ENCODE measurements at places on chromosomes 6 and 20. TPM values are rescaled to one million over a fixed set of nuclear protein-coding genes. Genes with fewer than 3 reads are reported as not detected.

GRCh38 chr6:155909710-155910109 is 454.1 kb upstream of the NOX3 start:
- no peak for DNase-seq

GRCh38 chr6:144259986-144260385 is 25.1 kb upstream of the UTRN start:
- no peak for DNase-seq

GRCh38 chr20:17909869-17910321 is 58.7 kb downstream of the SNX5 start:
- DNase-seq = no peak

DNA sequence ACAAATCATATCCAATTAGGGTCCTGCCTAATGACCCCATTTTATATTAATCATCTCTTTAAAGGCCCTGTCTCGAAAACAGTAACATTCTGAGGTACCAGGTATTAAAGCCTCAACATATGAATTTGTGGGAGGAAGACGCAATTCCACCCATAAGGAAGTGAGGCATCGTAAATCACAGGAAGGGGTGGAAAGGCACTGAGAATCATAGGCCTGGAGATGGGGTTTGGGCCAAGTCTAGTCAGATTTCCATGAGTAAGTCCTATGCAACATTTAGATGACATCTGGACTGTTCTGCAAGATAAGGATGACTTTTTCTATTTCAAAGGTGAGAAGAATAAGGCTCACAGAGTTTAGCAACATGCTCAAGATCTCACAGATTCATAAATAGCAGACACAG is 534.0 kb downstream of the KHDRBS2 start:
- no peak for DNase-seq

GRCh38 chr20:36085686-36086267 is 68.8 kb upstream of the EPB41L1 start:
- DNase-seq = no peak

DEFB132 gene
- total RNA-seq = 9.2 TPM

DNA sequence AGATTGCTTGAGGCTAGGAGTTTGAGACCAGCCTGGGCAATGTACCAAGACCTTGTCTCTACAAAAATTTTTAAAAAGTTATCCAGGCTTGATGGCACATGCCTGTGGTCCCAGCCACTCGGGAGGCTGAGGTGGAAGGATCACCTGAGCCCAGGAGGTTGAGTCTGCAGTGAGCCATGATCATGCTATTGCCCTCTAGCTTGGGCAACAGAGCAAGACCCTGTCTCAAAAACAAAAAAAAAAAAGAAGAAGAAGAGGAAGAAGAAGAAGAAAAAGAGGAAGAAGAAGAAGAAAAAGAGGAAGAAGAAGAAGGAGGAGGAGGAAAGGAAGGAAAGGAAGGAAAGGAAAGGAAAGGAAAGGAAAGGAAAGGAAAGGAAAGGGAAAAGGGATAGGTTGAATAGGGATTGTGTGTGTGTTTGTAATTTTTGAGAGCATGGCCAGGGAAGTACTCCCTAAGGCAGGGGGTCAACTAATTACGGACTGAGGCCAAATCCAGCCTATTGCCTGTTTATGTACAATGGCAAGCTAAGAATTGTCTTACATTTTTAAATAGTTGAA is 43.0 kb upstream of the ZNF217 start:
- no peak for DNase-seq

NRSN2 gene
- 19.1 TPM for total RNA-seq

DNA sequence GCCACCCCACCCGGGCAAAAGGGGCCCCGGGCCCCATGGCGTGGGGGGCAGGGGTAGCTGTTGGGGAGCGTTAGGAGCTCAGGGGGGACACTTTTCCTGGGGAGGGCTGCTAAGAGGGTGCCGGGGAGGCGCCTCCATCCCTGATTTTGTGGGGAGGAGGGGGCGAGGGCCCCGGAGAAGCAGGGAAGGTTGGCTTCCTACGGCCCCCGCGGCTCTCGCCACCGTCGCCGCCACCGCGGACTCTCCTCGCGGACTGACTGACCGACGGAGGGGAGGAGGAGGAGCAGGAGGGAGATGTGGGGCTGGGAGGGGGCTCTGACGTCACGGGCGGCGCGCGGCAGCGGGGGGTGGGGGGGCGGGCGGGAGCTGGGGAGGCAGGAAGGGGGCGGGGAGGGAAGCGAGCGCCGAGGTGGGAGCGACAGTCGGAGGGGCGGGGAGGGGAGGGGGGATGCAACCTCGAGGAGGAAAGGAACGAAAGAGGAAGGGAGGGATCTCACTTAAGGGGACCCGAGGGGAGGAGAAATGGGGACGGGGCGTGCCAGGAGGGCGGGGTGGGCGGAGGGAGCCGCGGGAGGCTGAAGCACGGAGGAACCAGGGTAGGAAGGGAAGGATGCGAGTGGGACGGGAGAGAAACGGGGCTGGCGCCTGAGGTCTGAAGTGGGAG is 5.1 kb downstream of the GABBR1 start:
- peak; percentile 37 for DNase-seq
